ENCODE measurements at places on chromosomes 7 and 10. TPM values are rescaled to one million over a fixed set of nuclear protein-coding genes. Genes with fewer than 3 reads are reported as not detected.

COBL gene
- total RNA-seq, result 28.1 TPM

SMKR1 gene
- not detected for total RNA-seq

AKR1C8 gene
- not detected for total RNA-seq

PKD2L1 gene
- total RNA-seq, result not detected

LBX1 gene
- total RNA-seq, result not detected

THSD7A gene
- total RNA-seq, result 2.0 TPM

C10orf105 gene
- total RNA-seq, result 0.27 TPM

KLLN gene
- 0.58 TPM for total RNA-seq

MYOZ1 gene
- 13.1 TPM for total RNA-seq

PIK3AP1 gene
- 10.5 TPM for total RNA-seq

IDI2 gene
- not detected for total RNA-seq

PNLIPRP3 gene
- total RNA-seq, result not detected

NEBL gene
- total RNA-seq, result 506 TPM

OR2A7 gene
- 1.0 TPM for total RNA-seq

MRLN gene
- total RNA-seq, result not detected

SUGCT gene
- 4.4 TPM for total RNA-seq

LAMB1 gene
- 123 TPM for total RNA-seq

FFAR4 gene
- 1.4 TPM for total RNA-seq

UTF1 gene
- not detected for total RNA-seq

RARRES2 gene
- 86.4 TPM for total RNA-seq

GBX1 gene
- 0.56 TPM for total RNA-seq

CDK5 gene
- 7.8 TPM for total RNA-seq

JMJD1C gene
- 40.9 TPM for total RNA-seq

TMEM213 gene
- not detected for total RNA-seq

GJD4 gene
- total RNA-seq, result not detected

PTN gene
- 18.3 TPM for total RNA-seq

WEE2 gene
- not detected for total RNA-seq

TBXAS1 gene
- total RNA-seq, result 10.0 TPM

FAM171A1 gene
- total RNA-seq, result 16.1 TPM

FKBP6 gene
- total RNA-seq, result not detected

MCM10 gene
- 1.3 TPM for total RNA-seq

SEMA4G gene
- 2.4 TPM for total RNA-seq

NEUROG3 gene
- total RNA-seq, result 0.27 TPM

SPDYE6 gene
- total RNA-seq, result not detected

PRSS2 gene
- total RNA-seq, result not detected

LLCFC1 gene
- total RNA-seq, result not detected

HABP2 gene
- total RNA-seq, result not detected

MYL7 gene
- total RNA-seq, result 20,690 TPM

RBM28 gene
- total RNA-seq, result 25.4 TPM

SAMD9L gene
- total RNA-seq, result 9.1 TPM

CLDN3 gene
- not detected for total RNA-seq

NPY4R2 gene
- total RNA-seq, result 0.74 TPM

LUC7L2 gene
- total RNA-seq, result 46.4 TPM
